ENCODE measurements at places on chromosomes 16 and 17. TPM values are rescaled to one million over a fixed set of nuclear protein-coding genes. Genes with fewer than 3 reads are reported as not detected.

GRCh38 chr17:732067-732901 lies at the start of gene TLCD3A:
Gene TLCD3A, plus strand, starts transcription at chr17:732596. Its CDS starts 52 bp downstream, at chr17:732648.
- DNase-seq: peak; percentile 80

DNA sequence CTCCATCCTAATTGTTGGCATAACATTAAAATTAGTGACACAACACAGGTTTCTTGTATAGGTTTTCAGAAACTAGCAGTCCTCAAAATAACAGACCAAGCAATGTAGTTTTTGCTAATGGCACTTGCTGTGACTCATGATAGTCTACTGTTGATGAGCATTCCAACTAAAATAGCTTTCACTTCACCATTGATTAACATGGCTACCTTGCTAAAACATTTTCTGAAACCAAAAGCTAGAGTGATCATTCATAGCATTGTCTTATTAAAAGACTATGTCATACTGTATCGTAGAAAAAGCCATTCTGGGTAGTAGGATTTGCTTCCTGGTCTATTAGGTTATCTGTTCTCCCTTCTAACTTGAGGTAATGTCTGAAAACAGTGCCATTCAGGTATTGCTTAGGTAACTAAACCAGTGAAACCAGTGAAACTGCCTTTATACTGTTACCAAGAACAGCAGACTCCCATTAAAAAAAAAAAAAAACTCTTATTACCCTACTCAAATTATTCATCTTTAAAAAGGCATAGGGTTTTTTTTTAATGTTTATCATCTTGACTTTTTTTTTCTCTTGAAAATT lies 2.5 kb upstream of the CLTC start:
- no peak for DNase-seq

DNA sequence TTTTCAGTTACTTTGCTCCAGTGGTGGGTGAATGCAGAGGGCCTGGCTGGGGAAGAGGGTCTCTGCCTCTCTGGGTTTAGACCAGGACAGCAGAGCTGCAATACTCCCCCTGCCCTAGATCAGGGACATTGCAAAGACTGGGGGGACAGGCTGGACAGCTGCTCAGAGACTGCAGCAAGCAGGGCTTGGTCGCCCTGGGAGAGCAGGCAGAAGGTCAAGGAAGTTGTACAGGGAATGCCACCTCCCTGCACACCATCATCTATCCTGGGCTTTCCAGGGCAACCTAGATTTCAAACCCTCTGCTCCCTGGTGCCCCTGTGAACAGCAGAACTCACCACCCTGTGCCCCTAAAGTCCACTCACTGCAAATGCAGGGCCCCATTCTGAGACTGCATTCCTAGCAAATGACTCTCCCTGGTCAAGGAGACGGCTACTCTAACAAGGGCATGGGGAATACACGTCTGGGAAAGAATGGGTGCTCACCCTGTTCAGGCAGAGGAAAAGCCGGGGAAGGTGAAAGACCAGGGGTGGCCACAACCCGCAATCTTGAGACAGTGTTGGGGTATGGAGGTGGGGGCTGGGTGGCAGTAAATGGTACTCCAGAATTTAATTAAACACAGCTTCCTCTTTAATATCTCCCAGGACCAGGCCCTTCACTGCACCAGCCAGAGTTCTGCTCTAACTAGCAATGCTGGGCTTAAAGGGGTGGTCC lies 1.0 kb downstream of the KIFC3 start:
- peak; percentile 88 for DNase-seq

DNA sequence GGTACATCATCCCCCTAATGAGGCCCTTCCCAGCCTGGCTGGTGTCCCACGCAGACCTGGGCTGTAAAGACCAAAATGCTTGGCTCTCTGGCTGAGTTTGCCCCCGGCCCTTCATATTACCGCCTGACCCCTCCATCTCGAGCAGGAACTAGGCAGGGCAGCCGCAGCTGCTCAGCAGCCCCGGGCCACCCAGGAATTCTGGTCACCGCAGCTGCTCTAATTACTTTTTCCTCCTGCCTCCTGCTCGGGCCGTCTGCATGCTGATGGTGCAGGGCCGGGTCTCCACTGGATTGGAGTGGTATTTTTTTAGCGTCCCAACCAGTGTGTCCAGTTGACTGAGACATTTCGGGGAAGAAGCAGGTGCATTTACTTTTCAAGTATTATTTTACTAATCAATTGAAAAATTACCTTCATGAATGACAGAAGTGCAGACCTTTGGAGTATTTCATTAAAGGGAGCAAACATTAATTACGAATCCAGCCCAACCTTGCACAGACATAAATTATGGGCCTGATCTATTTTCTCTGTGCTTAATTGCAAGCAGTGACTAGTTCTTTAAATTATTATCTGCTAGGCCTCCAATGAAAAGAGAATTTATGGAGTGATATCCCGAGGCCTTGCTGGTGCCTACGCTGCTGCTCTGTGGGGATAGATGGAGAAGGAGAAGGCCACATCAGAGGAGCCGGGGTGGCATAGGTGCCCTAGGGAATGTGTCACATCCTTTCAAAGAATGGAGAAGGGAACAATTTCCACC lies 176.2 kb downstream of the CYLD start:
- DNase-seq: no peak

The ANKS4B gene
- total RNA-seq: not detected

Measured in GM23248 (cell line).